CD4-positive, alpha-beta T cell treated with Interleukin-2 at 100 ng/mL for 4 hours (primary cell): ENCODE measurements at places on chromosomes 13 and 19.
A peak's percentile ranks its signal among the peaks of the same experiment; 100 is the strongest.

GRCh38 chr13:80055847-80056246 lies 285.1 kb downstream of the SPRY2 start:
- no peak for DNase-seq

DNA sequence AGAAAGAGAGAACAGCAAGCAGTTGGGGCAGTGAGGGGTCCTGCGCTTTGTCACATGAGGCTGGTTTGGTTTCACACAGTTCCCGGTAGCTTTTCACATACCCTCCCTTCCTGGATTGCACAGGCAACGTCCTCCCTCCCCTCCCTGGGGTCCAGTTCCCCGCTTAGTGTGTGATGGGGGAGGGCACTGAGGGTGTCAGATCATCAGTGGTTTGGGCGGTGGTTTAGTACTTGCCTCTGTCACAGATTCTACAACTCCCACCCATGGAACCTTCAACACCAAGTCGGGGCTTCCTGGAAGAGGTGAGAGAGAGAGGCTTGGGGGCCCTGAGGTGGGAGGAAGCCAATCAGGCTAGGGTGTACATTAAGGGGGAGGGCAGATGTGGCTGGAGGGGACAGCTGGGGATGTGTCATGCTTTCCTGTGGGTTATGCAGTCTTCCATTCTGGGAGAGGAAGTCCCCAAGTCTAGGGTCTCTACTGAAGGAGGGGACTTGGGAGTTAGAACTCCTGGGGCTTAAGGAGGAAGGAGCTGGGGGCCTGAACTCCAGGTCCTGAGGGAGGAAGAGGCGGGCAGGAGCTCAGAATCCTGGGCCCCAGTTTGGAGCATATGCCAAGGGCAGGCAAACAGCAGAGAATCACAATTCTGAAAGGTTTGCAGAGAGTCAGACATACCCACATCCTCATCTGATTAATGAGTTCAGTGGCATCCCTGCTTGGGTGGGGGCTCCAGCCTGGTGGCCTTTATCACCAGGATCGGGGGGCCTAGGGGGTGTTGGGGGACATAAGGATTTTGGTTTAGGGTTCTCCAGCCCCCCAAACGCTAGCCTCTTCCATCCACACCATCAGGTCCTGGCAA lies at the start of gene NKG7:
Gene NKG7 (minus strand): TSS at position 6 of the 856 bp plus-strand sequence. CDS start 119 bp downstream, outside the sequence.
- peak; percentile 92 for DNase-seq

DNA sequence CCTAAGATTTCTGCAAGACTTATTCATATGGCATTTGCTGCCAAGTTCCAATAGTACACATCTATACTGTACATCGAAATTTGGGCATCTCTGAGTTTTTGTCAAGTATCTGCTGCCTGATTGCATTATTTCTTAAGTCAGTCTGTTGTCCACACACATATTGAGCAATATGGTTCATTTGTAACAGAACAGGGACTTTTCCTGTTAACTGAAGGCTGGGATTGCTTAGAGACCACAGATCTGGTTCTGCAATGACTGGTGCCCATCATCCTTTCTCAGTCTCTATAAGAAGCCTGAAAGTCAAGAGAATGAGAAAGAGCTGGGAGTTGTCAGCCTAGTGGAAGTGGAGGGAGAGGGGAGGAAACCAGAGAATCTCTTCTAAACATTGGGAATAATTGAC lies 22.5 kb upstream of the MYCBP2 start:
- DNase-seq: no peak

GRCh38 chr13:23175920-23176319 lies 4.9 kb upstream of the SGCG start:
- DNase-seq: no peak

GRCh38 chr19:37718304-37718703 lies 1.3 kb downstream of the ZNF607 start:
- no peak for DNase-seq

- DNase-seq: no peak
Observed at GRCh38 chr13:96388598-96388997, 298.7 kb downstream of the HS6ST3 start.

DNA sequence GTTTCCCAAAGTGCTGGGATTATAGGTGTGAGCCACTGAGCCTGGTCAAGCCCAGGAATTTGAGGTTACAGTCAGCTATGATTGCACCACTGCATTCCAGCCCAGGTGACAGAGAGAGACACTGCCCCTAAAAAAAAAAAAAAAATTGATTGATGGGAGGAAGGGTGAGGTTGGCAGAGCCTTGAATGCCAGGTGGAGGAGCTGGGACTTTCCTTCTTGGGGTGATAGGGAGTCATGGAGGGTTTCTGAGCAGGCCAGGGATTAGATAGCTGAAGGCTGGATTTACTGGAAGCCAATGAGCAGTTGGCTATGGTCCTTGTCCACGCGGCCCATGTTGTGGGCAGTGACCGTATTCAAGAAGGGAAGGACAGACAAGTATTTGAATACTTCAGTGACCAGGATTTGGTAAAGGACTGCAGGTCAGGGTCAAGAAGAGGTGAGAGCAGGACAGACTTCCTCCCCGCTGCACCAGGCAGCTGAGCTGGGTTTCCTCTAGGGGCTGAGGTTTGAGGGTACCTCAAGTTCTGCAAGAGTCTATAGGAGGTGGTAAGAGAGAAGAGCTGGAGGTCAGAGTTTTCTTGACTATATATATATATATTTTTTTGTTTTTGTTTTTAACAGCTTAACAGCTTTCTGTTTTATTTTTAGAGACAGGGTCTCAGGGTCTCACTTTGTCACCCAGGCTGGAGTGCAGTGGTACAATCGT lies 6.9 kb upstream of the ICAM4 start:
- DNase-seq: no peak

DNA sequence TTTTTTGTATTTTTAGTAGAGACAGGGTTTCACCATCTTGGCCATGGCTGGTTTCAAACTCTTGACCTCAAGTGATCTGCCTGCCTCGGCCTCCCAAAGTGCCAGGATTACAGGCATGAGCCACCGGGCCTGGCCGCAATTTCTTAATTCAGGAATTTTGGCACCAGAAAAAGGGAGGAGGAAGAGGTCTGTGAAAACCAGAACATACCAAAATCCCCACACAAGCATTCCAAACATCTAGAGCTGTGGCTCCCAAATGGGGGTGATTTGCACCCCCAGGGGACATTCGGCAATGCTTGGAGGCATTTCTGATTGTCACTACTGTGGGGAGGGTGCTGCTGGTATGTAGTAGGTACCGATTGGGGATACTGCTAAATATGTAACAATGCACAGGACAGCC lies 40.2 kb upstream of the ABCC4 start:
- no peak for DNase-seq

DNA sequence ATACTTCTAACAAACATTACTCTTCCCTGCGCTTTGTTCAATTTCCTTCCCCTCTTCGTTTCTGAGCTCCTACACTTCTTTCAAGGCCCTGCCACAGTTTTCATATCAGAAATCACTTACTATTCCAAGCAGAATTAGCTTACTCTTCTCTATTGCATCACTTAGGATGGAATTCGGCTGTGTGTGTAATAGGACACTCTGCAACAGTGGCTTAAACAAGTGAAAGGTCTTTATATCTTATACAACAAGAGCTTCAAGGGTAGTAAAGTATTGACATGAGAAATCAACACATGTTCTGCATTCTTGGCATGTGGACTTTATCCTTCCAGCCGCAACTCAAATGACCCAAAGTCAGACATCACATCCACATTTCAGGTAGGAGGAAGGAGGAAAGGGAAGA lies 279.6 kb downstream of the PCDH20 start:
- no peak for DNase-seq

GRCh38 chr19:10863107-10863717 lies 8.1 kb upstream of the CARM1 start:
- DNase-seq: no peak

- DNase-seq: no peak
Observed at GRCh38 chr13:96650301-96650886, 343.9 kb downstream of the OXGR1 start.

DNA sequence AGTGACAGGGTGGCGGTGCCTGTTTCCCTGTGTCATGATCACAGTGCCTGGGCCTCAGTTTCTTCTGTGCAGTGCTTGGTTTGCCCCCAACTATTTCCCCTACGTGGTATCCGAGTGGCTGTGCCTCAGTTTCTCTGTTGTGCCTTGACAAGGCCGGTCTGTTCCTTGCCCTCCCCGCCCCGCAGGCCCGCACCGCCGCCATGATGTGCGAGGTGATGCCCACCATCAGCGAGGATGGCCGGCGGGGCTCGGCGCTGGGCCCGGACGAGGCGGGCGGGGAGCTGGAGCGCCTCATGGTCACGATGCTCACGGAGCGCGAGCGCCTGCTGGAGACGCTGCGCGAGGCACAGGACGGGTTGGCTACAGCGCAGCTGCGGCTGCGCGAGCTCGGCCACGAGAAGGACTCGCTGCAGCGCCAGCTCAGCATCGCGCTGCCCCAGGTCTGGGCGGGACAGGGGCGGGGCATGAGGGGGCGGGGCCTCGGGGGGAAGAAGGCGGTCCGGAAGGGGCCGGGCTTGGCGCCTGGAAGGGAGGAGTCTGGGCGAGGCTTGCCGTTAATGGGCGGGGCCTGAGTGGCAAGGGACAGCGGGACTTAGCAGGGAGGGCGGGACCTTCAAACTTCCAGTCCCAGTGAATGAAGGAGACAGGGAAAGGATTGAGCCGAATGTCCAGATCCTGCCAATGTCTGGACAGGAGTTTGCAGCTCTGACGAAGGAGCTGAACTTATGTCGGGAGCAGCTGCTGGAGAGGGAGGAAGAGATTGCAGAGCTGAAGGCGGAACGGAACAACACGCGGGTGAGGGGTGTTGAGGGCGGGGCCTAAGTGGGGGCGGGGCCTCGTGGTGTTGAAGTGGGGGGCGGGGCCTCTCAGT lies 8.6 kb downstream of the PPFIA3 start:
- DNase-seq: peak; percentile 95

DNA sequence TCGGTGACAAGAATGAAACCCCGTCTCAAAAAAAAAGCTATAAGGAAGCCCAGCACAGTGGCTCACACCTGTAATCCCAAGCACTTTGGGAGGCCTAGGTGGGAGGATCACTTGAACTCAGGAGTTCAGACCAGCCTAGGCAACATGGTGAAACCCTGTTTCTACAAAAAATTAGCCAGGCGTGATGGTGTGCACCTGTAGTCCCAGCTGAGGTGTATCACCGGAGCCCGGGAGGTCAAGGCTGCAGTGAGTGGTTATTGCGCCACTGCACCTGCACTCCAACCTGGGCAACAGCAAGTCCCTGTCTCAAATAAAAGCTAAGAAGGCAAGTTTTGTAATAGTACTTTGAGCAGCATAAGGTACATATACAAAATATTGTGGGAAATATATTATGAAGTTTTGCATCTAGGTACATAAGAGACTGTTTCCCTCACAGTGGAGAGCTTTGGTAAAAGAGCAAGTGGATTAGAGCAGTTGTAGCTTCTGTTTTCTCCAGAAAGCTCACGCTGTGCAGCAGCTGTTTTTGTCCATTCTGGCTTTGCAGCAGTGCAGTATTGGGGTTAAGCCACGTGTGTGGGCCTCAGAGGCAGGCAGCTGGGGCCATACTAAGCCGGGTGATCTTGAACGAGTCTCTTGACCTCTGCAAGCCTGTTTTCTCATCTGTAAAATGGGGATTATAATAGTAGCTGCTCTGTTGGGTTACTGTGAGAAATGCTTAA lies 35.4 kb downstream of the ARHGAP35 start:
- no peak for DNase-seq

- no peak for DNase-seq
Observed at GRCh38 chr13:48761256-48761655, 107.5 kb downstream of the CYSLTR2 start.

GRCh38 chr19:3873151-3873550 lies 4.3 kb upstream of the ZFR2 start:
- no peak for DNase-seq

GRCh38 chr19:2494084-2494446 lies 18.1 kb downstream of the GADD45B start:
- DNase-seq: no peak

DNA sequence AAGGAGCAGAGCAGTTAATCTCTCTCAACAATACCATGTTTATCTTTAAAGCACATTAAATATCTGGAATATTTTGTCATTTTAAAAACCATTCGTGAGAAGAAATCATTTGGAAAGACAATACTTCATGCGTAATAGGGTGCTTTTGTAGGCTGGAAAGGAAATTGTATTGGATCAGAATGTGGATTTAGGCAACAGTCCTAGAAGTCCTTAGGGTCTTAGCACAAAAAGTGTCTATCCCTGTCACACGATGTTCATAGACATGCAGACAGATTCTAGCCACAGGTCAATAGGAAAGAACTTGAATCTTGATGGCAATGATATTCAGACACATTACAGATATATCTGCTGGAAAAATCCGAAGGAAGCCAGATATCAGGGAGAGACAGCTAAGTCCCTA lies 156.0 kb downstream of the KCTD12 start:
- DNase-seq: no peak

DNA sequence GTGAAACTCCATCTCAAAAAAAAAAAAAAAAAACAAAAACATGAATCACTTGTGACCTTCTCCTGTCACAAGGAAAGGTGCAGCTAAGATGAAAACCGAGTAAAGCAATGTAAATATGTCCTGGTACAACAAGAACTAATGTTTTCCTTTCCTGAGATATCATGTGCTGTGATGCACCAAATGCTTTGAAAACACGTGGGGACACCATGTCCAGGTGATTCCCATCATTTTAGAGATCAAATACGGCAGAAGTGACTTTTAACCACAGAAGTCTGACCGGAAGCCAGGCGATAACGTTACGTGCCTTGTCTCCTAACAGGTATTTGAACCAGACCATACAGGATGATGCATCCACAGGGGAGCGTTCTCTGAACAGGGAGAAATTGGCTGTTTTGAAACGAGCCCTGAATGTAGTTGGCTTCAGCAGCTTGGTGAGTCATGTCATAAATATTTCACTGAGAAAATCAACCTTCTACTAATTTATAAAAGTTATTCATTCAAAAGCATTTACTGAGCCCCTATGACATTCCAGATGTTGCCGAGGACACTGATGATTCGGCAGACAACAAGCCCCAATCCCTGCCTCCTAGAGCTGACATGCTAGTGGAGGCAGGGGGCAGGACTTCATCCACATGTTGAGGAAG lies 328.1 kb downstream of the MYO16 start:
- no peak for DNase-seq

DNA sequence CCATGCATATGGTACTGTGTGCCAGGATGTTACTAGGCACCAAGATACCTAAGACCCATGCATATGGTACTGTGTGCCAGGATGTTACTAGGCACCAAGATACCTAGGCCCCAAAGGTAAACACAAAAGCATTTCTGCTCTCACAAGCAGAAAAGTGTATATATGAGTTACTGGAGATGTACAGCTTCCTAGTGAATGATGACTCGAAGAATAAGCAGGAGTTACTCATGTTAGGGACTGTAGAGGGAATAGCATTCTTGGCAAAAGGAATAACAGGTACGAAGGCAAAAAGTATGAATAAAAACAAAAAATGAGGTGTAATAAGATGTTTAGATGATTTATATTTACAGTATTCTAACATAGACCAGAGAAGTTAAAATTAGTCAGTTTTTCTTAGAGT lies 383.7 kb downstream of the DIAPH3 start:
- no peak for DNase-seq

DNA sequence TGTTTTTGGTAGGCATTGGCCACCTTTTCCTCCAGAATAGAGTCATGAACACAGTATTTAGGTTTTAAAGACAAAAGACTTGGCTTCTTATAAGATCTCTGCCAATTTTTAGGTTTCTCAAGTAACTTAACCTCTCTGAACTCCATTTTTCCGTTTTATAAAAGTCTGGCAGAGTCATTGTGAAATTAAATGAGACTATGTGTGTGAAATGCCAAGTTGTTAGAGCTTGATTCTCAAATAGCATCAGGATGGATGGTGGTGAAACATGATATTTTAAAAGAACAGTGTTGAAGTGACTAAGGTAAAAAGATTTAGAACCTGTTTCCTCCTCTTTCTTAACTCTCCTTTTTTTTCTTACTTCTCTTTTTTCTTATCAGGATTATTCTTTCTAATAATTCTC lies 617.7 kb upstream of the SLITRK1 start:
- DNase-seq: no peak

GRCh38 chr13:44313674-44314073 lies 60.0 kb upstream of the SERP2 start:
- DNase-seq: no peak
